ENCODE measurements at places on chromosomes 5 and 9.

GRCh38 chr5:159440235-159440634, 109.9 kb upstream of the IL12B start:
- no peak for DNase-seq

DNA sequence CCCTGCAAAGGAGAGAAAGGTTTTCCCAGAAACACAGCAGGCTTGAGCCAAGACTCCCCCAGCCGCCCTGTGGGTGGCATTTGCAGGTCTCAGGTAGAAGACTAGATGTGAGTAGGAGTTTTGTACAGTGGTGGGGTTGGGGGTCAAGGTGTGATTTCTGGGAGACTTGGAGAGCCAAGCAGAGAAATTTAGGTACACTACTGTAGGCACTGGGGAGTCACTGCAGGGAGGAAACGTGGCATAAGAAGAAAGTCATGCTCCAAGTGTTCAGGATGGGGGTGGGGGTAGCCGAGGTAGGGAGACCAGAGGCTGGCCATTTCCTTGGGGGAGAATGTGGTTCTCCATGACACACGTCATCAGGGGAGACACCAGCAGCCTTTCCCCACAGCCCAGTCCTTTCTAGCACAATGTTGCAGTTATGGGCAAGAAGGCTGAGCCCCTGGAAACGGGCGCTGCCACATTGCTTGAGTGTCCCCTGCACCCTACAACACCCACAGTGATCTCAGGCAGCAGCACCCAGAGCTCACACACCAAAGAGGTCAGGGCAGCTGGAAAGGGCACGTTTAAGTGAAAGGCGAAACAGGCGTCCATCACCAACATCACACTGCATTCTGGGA, 210.5 kb downstream of the FSTL4 start:
- peak; percentile 17 for DNase-seq

DNA sequence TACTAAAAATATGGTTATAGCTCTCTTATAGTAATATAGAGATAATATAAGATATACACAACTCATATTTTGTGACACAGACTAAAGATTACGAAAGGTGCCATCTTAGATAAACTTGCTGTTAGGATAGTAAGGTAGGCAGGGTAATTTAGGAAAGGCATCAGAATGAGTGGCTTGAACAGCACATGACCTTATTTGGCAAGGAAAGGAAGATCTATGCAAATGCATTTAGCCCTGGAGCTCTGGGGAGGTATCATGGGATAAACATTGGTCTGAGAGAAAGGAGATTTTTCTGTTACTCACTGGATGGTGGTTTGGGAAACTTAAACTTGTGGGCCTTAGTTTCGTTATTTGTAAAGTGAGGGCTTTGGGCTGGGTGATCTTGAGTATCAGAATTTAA, 65.8 kb downstream of the KCTD16 start:
- no peak for DNase-seq

DNA sequence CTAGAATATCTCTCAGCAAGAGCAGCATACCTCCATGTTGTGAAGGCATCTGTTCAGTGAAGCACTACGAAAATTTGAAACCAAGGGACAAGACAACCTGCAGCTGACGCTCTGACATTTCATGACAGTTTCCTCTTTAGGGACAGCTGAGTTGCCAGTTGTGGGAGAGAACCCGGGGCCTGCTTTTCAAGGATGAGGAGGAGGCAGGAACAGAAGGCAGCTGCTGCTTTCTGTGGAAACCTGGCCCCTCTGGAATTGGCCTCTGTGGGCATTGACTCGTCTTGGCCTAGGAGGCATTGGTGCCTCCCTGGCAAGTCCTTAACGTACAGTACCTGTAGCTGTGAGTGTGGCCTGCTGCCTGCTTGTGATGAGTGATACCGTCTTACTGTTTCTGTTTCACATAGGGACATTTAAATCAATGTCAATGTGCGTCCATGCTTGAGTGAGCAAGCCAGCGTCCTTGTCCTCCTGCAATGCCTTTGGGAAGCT, 21.6 kb downstream of the SLC46A2 start:
- no peak for DNase-seq

GRCh38 chr9:35538361-35539234, 48.7 kb downstream of the RUSC2 start:
- no peak for DNase-seq

- DNase-seq: no peak
Measured at GRCh38 chr9:121179930-121180681, 21.6 kb downstream of the RAB14 start.

GRCh38 chr5:156031181-156031580, 295.8 kb upstream of the SGCD start:
- DNase-seq: no peak

DNA sequence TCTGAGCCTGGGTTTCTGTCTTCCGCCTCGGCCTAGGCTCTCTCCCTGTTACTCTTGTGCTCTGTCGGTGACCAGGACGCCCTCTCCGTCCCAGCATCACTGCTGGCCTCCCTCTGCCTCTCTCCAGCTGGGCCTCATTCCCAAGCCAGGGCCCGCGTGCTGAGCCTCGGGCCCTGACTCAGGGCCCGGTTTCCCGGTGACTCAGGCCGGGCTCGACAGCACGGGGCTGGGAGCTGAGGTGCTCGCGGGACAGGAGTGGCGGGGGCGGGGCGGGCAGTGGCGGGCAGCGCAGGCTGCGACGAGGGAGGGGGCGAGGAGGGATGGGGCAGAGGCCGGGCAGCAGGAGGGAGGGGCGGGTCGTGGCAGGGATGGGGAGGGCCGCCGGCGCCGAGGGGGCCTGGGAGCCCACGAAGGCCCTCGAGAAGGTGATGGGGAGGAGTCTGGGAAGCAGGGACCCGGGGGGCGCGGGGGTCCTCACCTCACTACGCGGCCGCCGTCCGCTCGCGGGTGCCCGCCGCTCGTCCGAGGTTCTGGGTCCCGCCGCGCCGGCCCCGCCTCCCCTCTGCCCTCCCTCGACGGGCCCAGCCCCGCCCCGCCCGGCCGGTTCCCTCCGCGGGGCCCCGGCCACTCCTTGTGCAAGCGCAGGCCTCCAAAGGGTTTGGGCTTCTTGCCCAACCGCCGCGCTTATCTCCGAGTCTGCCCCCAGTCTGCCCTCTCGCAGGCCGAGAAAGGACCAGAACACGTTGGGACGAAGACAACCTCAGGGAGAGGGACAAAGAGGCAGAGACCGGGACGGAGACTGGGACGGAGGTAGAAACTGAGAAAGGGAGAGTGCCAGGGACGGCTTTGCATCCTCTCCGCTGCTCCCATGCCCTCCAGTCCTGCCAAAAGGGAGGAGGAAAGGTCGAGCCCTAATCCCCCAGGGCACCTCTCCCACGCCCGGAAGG, at the start of gene ARAP3:
ARAP3 (minus strand) TSS at position 536 of the 947 bp plus-strand sequence. CDS start 1,744 bp downstream, outside the sequence.
- peak; percentile 80 for DNase-seq

- no peak for DNase-seq
Measured at GRCh38 chr9:74498621-74499095, 1.5 kb downstream of the RORB start.

DNA sequence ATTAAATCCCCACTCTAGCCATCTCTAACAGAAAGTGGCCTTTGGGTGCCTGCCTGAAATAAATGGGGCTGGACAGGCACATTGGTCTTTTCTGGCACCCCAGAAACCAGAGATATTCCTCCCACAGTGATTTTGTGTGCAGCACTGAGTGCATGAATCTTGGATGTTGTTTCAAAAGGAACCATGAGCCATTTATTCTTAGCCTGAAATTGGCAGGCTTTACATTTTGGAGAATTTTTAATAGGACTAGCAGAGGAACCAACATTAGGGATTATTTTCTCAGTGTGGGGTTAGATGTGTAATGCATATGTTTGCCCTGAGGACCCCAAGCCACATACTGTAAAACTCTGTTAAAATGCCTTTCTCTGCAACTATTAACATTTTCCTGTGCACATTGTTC, 451.3 kb downstream of the NFIB start:
- no peak for DNase-seq

DNA sequence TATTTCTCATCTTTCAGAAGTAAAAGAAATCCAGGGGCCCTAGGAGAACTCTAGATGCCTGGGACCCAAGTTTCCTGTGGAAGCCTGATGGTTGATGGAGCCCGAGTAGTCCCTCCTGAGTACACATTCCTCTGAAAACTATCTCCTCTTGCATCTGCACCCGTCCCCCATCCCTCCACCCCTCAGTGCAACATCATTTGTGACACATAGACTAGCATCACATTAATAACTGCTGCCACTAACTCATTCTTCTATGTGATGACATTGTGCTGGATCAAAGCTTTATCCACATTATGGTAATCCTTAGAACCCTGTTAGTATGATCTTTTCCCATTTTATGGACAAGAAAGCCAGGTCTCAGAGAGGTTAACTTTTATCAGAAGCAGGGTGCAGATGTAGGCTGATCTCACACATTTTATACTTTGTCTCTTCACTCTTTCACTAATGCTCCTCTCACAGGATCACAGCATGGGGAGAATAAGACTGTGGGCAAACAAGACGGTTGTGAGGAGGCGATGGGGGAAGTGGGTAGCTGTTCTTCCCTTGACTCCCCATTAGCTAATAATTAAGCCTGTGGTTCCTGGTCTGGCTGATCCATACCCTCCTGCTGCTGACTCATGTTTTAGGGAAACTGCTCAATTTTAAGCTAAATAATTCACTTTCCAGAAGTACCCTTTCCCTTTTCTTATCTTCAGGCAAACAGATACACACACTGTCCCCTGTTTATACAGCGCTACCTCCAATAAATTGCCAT, 3.9 kb upstream of the HK3 start:
- peak; percentile 16 for DNase-seq

DNA sequence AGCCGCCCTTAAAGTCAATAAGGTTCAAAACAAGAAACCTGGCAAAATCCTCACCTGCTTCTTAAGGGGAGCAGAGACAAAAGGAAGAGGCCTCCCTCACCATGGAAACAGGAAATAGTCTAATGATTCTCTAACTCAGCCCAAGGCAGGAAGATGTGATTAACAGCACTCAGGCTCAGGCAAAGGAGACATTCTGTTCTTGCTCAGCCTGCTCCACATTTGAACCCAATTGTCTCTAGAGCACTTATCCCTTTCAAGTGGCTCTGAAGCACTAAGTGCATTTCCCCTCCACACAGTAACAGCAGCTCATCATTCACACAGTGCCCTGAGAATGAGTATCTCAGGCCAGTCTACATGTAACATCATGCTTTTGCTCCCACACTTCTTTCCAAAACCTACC, 72.3 kb downstream of the NIPSNAP3B start:
- DNase-seq: no peak

- DNase-seq: no peak
Measured at GRCh38 chr5:56827049-56827448, 11.7 kb downstream of the MAP3K1 start.

GRCh38 chr5:68285851-68286611, 70.5 kb downstream of the PIK3R1 start:
- DNase-seq: no peak

DNA sequence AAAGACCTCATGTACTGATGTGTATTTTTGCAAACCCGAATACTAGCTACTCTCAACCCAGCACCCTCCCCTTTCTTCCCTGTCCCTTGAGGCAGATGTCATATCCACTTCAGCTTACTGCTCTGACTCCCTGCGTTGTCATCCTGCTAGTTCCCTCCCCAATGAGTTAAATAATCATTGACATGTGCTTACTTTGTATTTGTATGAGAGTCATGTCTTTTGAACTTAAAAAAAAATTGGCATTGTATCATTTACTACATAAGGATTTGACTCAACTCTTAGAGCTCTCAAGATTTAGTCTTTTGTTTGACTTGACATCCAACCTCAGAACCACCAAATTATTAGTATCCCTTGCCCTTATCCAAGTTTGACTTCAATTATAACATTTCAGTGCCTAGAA, 219.7 kb upstream of the TUT7 start:
- no peak for DNase-seq

DNA sequence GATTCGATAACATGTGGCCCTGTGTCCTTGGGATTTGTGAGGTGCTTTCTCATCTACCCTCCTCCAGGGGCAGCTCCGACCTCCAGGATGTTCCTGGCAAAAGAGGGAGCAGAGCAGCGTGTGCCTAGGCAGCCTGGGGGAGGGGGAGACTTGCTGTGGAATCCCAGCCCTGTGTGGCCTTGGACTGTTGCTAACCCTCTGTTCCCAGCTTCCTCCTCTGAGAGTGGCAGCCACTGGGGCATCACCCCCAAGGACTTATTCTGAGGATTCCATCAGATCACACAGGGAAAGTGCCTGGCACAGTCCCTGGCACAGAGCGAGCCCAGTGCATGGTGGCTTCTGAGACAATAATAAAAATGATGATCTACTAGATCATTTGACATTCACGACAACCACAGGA, 265.1 kb upstream of the MVB12B start:
- DNase-seq: no peak

All from liver (tissue), 10 donors.